Endodermal cell (in vitro differentiated cells): ENCODE measurements at places on chromosomes 3 and 15. TPM values are rescaled to one million over a fixed set of nuclear protein-coding genes. Genes with fewer than 3 reads are reported as not detected.
A peak's percentile ranks its signal among the peaks of the same experiment; 100 is the strongest.

DNA sequence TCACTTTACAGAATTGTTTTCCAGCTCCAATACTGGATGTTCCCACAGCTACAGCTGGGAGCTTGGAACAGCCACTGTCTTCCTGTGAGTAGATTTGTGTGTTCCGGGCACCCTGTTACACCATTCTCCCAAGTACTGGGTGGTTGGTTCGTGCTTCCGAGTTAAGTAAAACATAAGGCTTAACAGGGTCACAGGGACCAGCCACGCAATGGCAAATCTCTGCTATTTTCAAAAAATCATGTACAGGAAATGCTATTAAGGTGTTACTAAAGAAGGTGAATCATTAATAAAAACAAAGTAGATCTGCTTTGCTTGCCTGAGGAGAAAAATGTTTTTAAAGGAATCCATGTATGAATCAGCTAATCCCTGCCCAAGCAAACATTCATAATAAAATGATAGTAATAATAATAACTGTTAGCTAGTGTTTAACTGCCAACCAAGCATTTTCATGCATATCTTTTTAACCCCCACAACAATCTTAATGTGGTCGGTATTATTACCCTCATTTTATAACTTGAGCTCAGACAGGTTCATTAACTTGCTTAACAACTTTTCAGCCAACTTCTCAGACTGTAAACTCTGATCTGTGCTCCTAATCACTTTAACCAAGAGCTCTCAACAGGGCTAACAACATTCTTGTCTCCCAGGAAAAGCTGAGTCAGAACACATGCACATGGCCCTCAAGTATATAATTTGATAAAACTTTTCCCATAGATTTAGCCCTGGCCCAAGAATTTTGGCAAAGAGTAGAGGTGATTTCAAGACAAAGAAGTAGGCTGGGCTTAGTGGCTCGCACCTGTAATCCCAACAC, 2.7 kb upstream of the C2CD4A start:
- H3K4me1 ChIP-seq, result peaks cover 4% of the 10 kb centered on the region
- no peak for DNase-seq
- no peak overlapping the region for H3K4me3 ChIP-seq
- no peaks in the 10 kb centered on the region for H3K36me3 ChIP-seq

GRCh38 chr3:184259878-184260723, 1.3 kb downstream of the CAMK2N2 start:
- no peaks in the 10 kb centered on the region for H3K4me1 ChIP-seq
- no peaks in the 10 kb centered on the region for H3K36me3 ChIP-seq
- peaks cover 92% of the 10 kb centered on the region for H3K27me3 ChIP-seq
- H3K4me3 ChIP-seq, result peak overlapping the region; percentile 56
- no peak overlapping the region for H3K27ac ChIP-seq
- peak; percentile 82 for DNase-seq

DNA sequence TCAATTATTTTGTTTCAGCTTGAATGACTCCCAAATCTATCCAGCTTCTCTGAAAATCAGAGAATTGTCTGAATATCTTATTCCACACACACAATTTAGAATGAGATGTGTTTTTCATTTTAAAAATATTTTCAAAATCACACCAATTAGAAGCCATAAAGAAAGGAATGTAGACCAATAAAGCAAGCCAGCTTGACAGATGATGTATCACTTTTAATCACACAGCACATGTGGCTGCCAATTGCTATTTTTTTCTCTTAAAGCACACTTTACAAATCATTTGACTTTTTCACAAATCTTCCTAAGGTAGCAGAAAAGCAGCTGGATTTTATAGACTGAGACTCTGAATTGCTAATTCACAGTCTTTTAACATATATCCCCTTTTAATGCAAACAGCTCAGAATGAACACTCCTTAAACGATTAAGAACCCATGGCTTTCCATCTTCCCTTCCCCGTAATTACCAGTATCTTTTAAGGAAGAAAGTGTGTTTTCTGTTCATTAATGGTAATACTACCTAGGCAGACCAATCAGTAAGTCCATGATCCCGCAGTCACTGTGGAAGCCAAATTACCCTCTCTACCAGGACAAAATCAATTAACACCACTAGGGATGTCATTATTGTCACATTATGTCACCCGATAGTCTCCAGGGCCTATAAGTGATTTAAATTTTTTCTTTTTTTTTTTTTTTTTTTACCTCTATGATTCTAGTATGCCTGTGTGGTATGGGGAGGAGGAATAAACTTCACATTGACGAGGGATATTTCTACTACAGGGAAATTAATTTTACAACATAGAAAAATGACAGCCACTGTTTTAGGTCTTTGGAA, 250.0 kb upstream of the VEPH1 start:
- peaks cover 6% of the 10 kb centered on the region for H3K4me1 ChIP-seq
- H3K4me3 ChIP-seq, result no peak overlapping the region
- no peaks in the 10 kb centered on the region for H3K36me3 ChIP-seq
- peak overlapping the region; percentile 98 for H3K27ac ChIP-seq
- no peak for DNase-seq

- H3K27me3 ChIP-seq, result no peaks in the 10 kb centered on the region
- DNase-seq, result no peak
- H3K27ac ChIP-seq, result no peak overlapping the region
- no peaks in the 10 kb centered on the region for H3K4me1 ChIP-seq
- no peak overlapping the region for H3K4me3 ChIP-seq
These were observed 44.5 kb downstream of the ZDHHC19 start for GRCh38 chr3:196166741-196167140.

GRCh38 chr15:61025781-61026180, 203.3 kb downstream of the RORA start:
- H3K4me3 ChIP-seq, result no peak overlapping the region
- no peak overlapping the region for H3K27ac ChIP-seq
- no peaks in the 10 kb centered on the region for H3K27me3 ChIP-seq
- no peaks in the 10 kb centered on the region for H3K36me3 ChIP-seq
- DNase-seq, result no peak
- H3K4me1 ChIP-seq, result no peaks in the 10 kb centered on the region

The ADIPOQ gene
- not detected in 2 replicates for total RNA-seq

The ELL3 gene
- total RNA-seq, result 0.94 to 1.9 TPM (median 1.3 TPM) in 3 replicates
